ENCODE measurements at places on chromosomes 13 and 19.

DNA sequence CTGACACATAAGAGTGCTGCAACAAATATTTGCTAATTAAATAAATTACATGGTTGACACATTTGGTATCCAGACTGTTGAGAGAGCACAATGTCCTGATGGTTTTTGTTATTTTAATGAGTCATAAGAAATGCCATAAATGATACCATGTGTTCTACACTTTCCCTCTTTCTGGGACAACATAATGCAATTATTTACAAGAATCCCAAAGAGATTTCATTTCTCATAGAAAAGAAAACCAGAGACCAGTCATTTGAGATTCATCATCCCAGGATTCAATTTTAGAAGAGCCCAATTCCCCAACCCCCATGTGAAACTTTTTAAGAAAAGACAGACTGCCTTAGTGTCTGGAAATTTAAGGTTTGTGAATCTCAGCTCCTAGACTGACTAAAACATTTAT, 399.6 kb downstream of the DCT start:
- DNase-seq: no peak

DNA sequence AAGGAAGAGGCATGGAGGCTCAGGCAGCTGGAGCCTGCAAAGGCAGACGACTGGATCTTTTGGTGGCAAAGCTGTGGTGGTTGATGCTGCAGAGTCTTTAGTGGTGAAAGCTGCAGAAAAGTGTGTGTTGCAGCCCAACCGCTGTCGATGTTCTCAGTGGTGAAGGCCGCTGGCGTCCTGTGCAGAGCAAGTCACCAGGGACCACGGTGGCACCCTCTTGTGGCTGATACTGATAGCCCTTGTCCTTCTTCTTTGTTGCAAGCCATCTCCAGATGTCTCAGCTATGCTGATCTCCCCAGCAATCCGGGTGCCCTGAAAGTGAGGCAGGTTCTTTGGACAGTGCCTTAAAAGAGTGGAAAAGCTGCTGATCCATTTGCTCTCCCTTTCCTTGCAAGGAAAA, 610.9 kb upstream of the PCDH9 start:
- no peak for DNase-seq

DNA sequence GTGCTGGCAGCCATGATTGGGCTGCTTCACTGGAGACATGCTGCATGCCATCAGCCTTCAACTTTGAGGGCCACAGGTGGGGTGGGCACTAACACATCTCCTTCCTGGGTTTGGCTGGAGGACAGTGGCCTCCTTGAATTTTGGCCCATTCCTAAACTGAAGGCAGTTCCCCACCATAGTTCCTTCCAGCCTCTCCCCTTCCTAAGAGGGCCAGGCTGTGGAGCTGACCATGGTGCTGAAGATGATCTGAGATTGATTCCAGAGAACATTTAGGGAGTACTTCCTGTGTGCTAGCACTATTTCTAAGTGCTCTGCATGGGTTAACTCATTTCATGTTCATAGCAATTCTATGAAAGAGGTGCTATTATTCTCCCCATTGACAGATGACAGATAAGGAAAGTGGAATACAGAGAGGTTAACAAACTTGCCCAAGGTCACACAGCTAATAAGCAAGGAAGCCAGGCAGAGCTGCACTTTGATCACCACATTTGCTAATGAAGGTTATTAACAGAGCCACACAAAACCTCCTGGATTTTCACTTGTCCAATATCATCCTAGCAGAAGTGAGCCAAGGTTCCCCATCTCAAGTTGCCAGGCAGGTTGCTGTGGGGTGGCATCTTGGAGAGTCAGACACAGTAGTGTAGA, 175.3 kb downstream of the ZIC5 start:
- DNase-seq: no peak

GRCh38 chr13:84661718-84662117, 779.4 kb upstream of the SLITRK1 start:
- DNase-seq: no peak

GRCh38 chr19:29686285-29686805, 21.1 kb downstream of the PLEKHF1 start:
- no peak for DNase-seq

- no peak for DNase-seq
These were observed 100.6 kb upstream of the FAM216B start for GRCh38 chr13:42680748-42681147.

GRCh38 chr13:37632294-37632693, 33.7 kb upstream of the POSTN start:
- DNase-seq: no peak

GRCh38 chr19:30780032-30780431, 407.8 kb downstream of the ZNF536 start:
- no peak for DNase-seq

DNA sequence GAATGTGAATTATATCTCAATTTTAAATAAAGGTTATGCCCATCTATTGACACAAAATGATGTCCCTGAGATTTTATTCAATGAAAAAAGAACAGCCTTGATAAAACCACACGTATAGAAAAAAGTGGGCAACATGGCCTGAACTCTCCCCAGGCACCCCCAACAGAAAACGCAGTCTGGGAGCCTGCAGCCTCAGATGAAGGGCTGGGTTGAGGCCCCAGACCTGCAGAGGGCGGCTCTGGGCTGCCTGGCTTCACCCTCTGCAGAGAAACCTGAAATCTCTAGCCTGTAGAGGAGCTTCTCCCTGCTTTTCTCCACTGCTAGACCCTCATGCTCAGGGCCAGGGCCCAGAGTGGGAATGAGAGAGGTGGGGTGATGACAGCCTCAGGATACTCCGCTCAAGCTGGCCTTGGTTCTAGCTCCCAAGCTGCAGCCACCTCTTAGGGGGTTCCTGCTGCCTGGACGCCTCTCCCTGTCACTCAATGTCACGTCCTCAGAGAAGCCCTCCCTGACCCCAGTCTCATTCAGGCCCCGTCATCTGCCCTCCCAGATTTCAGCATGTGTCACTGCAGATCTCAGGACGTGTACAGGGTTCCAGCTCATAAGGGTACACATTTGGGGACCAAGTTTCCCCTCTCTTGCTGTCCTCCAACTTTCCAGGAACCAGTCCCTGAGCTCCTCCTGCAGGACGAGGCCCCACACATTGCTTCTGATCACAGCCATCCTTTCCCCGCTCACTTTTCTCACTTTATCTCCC, 1.8 kb downstream of the MBD3 start:
- DNase-seq: no peak

- DNase-seq: no peak
These were observed 1.9 kb downstream of the GALP start for GRCh38 chr19:56177564-56178243.

DNA sequence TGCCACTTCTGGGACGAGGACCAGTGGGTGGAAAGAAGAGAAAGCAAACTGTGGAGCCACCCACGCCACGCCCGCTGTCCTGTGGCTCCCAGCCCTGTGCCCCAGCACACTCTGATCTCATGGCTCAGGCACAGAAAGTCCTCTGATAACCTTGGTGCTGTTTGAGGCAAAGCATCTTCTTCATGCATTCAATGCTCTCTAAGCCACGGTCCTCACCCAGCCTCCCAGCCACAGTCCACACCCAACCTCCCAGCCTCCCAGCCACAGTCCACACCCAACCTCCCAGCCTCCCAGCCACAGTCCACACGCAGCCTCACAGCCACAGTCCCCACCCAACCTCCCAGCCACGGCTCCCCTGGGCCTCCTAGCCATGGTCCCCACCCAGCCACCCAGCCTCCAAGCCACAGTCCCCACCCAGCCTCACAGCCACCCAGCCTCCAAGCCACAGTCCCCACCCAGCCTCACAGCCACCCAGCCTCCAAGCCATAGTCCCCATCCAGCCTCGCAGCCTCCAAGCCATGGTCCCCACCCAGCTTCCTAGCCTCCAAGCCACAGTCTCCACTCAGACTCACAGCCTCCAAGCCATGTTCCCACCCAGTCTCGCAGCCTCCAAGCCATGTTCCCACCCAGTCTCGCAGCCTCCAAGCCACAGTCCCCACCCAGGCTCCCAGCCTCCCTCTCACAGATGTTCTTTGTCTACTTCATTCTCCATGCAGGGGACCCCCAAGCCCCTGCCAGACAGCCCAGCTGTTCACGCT, 74.9 kb downstream of the SOX1 start:
- no peak for DNase-seq

DNA sequence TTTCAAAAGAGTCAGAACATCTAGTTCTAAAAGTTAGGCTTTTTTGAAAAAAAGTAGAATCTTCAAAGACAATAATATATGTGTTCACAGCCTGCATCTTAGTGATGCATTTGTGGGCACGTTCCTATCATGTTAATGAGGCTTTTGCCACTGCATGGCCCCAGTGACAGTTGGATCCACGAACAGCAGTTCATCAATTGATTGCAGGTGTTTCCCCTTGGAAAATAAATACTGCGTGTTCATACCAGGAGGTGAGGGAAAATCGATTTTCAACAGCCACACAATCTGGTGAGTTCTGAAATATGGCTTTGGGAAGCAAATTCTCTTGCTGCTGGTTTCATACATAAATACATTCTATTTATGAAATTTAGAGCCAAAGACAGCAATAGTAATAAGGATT, 343.8 kb upstream of the SLC10A2 start:
- no peak for DNase-seq

- no peak for DNase-seq
These were observed 31.8 kb downstream of the TFDP1 start for GRCh38 chr13:113616281-113616906.

- DNase-seq: no peak
These were observed 6.0 kb downstream of the PNMA8B start for GRCh38 chr19:46489445-46490272.

DNA sequence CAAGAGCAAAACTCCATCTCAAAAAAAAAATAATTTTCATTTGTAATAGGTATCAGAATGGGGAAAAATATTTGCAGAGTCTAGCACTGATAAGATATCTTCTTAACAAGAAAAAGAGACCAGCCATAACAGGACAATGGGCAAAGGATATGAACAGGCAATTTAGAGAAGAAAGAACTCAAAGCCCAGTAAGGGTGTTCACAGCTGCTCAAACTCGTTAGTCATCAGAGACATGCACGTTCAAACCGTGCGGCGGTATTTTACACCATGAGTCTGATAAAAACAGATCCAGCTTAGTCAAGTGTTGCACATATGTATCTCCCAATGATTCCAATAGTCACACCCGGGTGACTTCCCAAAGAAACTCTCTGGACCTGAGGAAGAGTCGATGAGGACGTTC, 13.7 kb upstream of the NCCRP1 start:
- no peak for DNase-seq

GRCh38 chr19:5246554-5247155, 94.0 kb downstream of the PTPRS start:
- no peak for DNase-seq

DNA sequence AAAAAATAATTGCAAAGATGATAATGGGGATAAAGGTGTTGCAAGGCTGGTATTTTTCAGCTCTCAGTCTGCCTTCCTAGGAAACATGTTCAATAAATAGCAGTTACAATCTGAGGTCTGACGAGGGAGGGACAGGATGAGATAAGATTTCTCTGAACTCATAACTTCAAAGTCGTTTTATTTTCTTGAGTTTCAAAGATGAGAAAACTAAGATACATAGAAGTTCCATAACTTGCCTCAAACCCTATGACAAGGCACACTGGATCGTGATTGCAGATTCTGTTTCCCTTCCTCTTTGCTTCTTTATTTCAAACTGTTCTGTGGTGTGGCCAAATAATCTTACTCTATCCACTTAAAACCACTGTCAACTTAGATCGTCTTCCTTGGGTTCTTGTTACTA, 327.2 kb downstream of the GPC5 start:
- no peak for DNase-seq

GRCh38 chr19:31275068-31275334, 74.2 kb downstream of the TSHZ3 start:
- DNase-seq: no peak

GRCh38 chr19:7000333-7000732, 20.9 kb downstream of the MBD3L2B start:
- DNase-seq: no peak

GRCh38 chr13:110652764-110653163, 37.4 kb downstream of the NAXD start:
- no peak for DNase-seq

DNA sequence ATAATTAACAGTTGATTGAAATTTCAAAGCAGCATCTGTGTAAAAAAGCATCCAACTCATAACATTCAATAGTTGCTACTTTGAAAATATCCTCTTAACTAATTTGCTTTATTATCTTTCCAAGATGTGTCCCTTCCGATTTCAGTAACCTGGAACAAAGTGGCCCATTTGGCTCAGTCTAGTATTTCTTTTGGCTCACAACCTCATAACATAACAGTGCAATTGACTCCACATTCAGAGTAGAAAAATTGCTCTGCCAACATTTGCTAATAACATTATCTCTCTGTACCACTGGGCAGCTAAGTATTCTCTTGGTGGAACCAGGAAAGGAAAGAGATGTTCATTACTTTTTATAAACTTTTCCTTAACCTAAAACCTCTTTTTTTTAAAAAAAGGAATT, 571.1 kb upstream of the ARGLU1 start:
- no peak for DNase-seq

GRCh38 chr13:29597246-29597645, 1.8 kb upstream of the SLC7A1 start:
- no peak for DNase-seq

DNA sequence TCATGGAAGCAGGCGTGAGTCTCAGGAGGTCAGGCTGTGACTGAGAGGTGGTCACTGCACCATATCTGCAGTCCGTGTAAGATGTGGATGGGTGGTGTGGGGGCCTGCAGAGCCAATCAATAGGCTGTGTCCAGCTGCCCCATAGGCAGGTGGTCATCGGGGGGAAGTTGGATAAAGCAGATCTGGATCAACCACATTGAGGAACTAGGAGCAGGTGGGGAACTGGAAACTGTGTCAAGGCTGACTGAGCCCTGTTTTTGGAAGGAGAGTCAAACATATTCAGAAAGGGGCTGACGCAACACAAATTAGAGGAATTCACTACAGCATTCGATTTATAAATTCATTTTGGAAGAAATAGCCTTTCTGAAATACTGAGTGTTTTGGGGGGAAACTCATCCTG, 15.0 kb downstream of the CLEC4M start:
- no peak for DNase-seq

- DNase-seq: no peak
These were observed 223.4 kb upstream of the HTR2A start for GRCh38 chr13:47120282-47120681.

DNA sequence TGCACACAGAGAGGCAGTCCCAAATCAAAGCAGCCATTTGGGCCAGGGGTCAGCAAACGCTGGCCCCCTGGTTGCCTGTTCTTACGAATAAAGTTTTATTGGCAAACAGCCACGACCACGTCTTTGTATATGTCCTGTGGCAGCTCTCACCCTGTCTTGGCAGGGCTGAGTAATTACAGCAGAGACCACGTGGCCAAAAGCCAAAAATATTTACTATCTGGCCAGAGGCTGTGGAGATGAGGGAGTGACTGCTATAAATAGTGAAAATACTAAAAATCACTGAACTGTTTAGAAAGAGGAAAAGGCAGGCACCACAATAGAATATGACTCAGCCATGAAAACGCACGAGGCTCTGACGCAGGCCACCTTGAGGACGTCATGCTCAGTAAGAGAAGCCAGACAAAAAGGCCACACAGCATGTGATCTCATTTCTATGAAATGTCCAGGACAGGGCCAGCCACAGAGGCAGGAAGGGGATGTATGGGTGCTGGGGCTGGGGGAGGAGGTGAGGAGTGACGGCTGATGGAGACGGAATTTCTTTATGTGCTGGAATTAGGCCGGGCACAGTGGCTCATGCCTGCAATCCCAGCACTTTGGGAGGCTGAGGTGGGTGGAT, 29.4 kb downstream of the SMIM24 start:
- DNase-seq: no peak

- DNase-seq: no peak
These were observed 720.7 kb downstream of the OLFM4 start for GRCh38 chr13:53749306-53749705.

Data from NCI-H1436 treated with DMSO at 0.1 percent for 48 hours (cell line).